Stimulated activated CD8-positive, alpha-beta memory T cell treated with anti-CD3 and anti-CD28 coated beads, Interleukin-4, amount 100 ng/mL, for 1 hour (primary cell): ENCODE measurements at places on chromosomes 5 and 9.

DNA sequence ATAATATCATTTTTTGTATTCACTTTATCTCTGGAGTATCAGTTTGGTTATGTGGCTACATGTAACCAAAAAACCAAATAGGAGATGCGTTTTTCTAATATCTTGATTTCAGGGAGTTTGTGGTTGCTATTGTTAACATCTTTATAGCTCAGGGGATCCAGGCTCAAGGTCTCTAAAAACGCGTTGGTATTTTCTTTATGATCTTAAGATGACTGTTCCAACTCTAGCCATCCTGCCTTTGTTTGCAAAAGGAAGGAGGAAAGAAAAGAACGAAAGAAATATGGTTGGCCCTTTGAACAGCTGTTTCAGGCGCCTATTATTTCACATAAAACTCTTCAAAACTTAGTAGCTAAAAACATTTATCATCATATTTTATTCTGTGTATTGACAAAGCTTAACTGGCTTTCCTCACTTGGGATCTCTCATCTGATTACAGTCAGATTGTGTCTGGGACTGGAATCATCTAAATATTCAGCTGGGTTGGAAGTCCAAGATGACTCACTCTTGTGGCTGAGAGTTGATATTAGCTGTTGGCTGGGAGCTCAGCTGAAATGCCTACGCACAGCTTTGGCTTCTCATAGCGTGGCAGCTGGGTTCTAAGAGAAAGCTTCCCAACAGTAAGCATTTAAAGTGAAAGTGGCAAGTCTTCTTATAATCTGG, 60.1 kb downstream of the FAM174A start:
- no peak for DNase-seq

GRCh38 chr5:66788556-66788955, 192.4 kb downstream of the MAST4 start:
- DNase-seq = no peak

DNA sequence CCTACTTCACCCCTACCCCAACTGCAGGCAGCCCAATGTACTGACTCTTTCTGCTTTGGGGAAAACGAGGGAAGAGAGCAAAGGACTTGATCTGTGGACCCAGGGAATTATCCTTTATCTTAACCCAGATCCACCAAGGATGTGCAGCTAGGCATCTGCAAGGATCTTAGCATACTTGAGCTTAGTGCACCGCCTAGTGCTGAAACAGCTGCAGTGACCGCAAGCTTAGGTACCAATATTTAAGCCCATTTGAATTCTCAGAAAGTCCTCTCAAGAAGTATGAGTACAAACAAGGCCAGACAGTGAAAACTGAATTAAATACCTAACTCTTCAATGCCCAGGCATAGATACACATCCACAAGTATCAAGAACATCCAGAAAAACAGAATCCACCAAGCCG, 576.7 kb upstream of the ADAMTS16 start:
- no peak for DNase-seq

- DNase-seq = no peak
Observed at GRCh38 chr5:80067531-80068245, 32.5 kb downstream of the THBS4 start.

DNA sequence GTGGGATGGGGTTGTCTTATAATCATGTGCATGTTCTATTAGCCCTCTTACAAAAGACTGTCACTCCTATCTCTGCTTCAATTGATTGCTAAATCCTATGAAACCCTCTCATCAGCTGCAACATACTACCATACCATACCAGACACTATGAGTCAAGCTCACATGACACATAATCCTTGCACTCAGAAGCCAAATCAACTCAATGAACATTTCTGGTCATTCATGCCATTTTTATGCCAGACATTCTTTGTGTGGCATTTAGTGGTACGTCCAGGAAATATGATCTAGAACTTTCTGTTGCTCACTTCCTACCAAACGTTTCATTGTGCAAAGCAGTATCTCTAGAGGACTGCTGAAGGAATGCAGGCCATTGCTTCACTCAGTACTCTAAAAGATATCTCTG, 159.2 kb upstream of the GNA14 start:
- DNase-seq = no peak

GRCh38 chr5:43210570-43210969, 18.5 kb downstream of the NIM1K start:
- no peak for DNase-seq

DNA sequence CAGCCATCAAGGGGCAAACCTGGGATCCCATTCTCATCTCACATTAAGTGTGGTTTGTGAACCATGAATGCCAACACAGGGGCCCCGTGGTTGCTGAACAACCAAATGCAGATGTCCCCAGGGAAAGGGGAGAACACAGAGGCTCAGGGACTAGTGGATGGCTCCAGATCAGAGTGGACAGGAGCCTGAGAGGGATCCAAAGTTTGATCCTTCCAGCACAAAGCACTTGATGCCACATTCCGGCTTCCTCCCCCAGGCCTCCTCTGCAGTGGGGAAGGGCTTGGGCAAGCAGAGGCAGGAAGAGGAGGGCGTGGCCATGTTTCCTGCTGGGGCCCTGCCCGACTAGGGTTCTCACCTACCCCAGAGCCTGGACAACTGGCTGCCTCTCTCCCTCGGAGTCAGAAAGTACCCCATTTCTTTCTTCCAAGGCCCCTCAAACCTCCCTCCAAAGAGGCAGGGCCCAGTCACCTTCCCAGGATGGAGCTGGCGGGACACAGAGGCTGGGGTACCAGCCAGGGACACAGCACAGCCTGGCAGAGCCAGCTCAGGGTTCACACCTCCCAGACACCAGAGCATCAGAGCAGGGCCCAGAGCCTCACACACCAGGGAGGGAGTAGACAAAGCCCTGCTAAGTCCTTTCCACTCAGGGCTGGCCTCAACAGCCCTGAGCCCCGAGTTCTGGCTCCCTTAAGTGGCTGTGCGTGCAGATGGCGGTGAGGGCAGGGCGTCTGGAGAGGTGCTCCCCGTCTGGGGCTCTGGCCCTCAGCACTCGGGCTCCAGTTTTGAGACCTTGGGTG, 4.3 kb upstream of the RNF44 start:
- DNase-seq = no peak

GRCh38 chr9:117596678-117597077, 107.5 kb upstream of the TLR4 start:
- no peak for DNase-seq

GRCh38 chr5:151075698-151076331, 5.0 kb downstream of the TNIP1 start:
- DNase-seq = no peak

DNA sequence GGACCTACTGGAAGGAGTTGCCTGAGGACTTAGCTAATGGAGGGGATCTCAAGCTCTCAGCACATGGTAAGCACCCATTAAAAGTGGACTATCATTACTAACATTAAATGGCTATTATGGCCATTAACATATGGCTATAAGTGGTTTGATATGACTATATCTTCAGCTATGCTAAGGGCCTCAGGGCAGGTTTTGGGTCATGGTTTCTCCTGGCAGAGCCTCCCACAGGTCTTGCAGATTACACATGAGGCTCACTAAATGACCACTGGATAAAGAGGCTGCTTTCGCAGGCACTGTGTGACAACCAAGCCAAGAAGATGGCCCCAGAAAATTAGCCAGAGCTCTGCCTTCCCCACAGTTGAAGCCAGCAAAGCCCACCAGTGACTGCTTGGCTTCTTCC, 15.4 kb downstream of the CCNJL start:
- DNase-seq = no peak

GRCh38 chr9:6944896-6945295, 187.1 kb downstream of the KDM4C start:
- no peak for DNase-seq

DNA sequence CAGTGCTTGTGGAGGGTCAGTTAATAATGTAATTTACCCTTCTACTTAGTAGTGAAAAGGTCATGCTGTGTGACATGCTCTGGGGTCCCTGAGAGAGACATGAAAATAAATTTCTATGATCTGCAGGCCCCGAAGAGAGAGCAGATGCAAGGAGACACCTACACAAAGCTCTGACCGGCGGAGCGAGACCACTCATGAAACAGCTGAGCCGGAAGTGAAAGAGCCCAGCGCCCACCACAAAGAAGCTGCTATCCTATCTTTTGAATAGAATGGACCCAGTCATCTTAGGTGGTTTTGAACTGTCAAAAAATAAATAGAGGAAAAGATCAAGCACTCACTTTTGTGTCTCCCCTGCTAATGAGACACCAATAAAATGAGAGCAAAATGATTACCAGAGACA, 190.0 kb downstream of the MED10 start:
- DNase-seq = no peak

DNA sequence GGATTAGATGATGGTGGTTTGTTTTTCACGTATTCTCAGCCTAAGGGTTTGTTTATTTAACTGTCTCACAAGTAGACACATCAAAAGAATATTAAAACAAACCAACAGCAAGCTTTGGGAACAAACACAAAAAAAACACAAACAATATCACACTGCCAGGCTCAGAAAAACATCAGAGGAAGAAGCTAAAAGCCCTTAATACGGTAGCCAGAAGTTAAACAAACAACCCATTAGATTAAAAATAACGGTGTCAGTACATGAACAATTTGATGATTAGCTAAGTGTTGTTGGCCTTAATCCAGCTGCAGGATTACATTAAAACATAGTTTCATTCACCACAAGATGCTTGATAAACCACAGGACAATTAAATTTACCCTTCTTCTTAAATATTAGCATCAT, 15.9 kb upstream of the DMRT2 start:
- DNase-seq = no peak

GRCh38 chr9:91156451-91157234, 205.1 kb downstream of the AUH start:
- no peak for DNase-seq

DNA sequence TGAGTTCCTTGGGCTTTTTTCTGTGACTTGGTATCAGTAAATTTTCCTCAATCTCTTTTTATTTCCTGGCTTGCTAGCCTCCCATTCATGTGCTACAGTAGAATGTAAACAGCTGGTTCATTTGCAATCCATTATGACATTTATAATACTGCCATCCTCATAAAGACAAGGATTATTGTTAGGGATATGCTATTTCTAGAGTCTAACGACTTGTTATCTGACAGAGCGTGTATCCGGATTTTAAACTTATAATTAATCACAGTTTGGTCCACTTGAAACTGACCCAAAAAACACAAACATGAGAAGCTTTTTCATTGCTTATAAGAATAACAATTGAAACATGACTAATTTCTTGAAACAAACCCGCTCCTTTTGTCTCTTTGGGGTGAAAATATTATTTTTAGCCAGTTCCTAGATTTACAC, 585.8 kb downstream of the TLE4 start:
- DNase-seq = no peak

GRCh38 chr5:163205645-163206044, 231.8 kb upstream of the CCNG1 start:
- DNase-seq = no peak

GRCh38 chr5:56233230-56233629, at the start of gene ANKRD55:
TSS of gene ANKRD55 (minus strand) at chr5:56233330. CDS start at chr5:56232913, 417 bp downstream.
- no peak for DNase-seq

GRCh38 chr5:168415971-168416370, 70.3 kb upstream of the RARS1 start:
- no peak for DNase-seq

DNA sequence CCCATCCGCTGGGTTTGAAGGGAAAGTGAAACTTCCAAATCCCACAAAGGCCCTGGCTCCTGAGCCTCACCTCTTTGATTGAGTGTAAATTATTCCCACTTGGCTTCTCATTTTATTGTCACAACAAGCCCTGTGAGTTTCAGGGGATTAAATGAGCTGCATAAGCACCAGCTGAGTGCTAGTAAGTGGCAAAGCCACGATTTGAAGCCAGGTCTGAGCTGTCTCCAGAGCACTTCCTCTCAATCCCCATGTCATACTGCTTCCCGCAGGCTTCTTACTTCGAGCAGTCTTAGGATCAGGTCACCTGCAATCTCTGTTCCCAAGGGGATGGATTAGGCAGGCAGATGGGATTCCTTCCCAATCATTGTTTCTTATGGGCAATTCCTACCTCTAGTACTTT, 18.0 kb downstream of the RPS14 start:
- no peak for DNase-seq

GRCh38 chr5:126023994-126024441, 399.2 kb upstream of the GRAMD2B start:
- DNase-seq = no peak

GRCh38 chr9:93990448-93990847, 35.3 kb upstream of the BARX1 start:
- DNase-seq = no peak

DNA sequence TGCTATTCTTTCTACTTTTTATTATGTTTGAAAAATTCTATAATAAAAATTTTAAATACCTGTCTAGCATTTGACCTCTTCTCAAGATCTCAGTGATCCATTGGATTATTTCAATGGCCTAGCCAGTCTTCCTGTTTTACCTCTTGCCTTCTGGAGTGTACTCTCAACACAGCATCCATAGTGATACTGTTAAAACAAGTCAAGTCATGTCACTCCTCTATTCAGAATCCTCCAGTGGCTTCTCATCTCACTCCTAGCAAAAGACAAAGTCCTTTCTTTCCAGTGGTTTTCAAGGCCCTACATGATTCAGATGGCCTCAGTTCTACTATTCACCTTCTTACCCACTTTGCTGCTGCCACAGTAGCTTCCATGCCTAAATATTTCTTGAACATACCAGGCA, 1.8 kb downstream of the MARVELD2 start:
- no peak for DNase-seq
